ENCODE measurements at places on chromosomes 2 and 18.

DNA sequence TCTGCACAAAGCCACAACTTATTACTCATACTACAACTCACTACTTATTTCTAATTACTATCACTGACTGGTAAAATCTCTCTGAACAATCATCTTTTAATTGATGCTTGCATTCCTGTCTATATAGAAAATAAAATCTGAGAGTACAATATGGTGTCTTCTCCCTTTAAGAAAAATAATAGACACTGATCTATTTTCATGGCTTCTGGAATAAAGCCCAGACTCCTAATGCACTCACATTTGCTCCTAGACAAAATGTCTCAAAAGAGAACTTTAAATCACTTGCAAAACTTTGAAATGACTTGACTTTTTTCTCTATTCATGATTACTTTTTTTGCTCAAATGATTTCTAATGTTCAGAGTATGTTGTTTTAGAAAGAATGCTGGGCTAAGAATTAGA lies 28.7 kb downstream of the ESCO1 start:
- no peak for DNase-seq

- DNase-seq = no peak
Measured at GRCh38 chr18:75167759-75168618, 41.0 kb downstream of the PTGR3 start.

GRCh38 chr2:113157897-113158753 lies 15.6 kb upstream of the PSD4 start:
- DNase-seq = no peak

DNA sequence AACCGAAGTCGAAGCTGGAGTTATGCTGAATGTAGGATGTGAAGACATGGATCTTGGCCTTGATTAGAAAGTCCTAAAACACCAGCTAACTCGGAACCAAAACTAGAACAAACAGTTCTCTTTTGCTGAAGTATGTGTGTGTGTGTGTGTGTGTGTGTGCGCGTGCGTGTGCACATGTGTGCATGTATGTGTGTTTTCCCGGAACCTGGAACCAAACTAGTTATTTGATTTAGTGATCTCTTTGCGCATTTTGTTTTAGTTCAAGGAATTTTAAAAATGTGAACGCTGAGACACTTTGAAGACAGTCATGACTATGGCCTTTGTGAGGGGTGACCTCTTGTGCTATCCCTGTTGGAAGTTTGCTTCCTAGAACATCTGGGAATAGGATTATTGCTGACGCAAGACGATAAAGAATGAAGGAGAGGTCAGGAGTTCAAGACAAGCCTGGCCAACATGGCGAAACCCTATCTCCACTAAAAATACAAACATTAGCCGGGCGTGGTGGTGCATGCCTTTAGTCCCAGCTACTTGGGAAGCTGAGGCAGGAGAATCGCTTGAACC lies 23.8 kb downstream of the FHL2 start:
- no peak for DNase-seq

DNA sequence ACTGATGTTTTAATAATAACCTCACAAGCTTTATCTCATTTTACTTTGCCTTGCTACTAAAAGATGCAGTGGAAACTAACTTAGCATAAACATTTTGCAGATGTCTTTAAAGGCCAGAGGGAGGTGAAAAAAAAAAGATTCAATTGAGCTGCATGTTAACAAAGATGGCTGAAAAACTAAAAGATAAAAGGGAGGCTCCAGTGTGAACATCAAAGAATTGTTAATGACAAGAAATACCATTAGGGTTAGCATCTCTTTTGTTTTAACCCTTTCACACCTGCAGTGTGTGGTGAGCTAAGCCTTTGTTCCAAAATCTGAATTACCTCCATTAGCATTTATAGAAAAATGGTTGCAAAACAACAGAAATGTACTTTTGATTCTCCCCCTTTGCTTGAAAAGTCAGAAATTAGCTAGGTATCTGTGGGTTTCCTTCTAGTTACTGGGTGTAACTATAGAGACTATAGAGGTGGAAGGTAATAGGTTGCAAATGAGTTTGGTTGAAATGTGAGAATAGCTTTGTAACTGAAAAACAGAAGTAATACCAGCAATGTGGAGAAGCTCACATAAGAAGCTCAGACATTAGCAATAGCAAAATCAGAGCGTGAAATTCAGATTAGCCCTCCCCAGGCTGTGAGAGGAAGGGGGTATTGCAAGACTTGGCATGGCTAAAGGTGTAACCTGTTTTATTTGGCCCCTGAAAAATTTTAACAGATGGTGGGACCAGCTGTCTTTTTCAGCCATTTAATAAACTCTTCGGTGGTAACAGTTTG lies 34.8 kb upstream of the SP5 start:
- no peak for DNase-seq

- DNase-seq = no peak
Measured at GRCh38 chr2:172056293-172056692, 29.0 kb upstream of the DLX1 start.

DNA sequence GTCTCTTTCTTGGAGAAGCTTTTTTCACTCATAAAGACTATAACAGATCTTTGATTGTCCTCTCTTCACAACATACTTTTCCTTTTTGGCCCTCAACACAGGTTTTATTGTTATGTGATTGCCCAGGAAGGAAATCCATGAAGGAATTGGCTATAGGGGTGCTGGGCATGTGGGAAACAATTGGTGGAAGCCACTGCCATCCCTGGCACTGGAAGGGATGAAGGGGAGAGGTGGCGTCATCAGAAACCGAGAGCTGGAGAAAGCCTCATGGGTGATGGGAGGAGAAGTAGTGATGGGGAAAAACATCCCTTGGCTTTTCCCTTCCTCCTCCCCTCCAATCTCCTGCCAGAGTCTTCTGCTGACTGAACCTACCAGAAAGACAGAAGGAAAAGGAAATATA lies 106.2 kb downstream of the SPOPL start:
- no peak for DNase-seq

GRCh38 chr2:34848132-34848531 lies 1249.0 kb upstream of the FAM98A start:
- DNase-seq = no peak

DNA sequence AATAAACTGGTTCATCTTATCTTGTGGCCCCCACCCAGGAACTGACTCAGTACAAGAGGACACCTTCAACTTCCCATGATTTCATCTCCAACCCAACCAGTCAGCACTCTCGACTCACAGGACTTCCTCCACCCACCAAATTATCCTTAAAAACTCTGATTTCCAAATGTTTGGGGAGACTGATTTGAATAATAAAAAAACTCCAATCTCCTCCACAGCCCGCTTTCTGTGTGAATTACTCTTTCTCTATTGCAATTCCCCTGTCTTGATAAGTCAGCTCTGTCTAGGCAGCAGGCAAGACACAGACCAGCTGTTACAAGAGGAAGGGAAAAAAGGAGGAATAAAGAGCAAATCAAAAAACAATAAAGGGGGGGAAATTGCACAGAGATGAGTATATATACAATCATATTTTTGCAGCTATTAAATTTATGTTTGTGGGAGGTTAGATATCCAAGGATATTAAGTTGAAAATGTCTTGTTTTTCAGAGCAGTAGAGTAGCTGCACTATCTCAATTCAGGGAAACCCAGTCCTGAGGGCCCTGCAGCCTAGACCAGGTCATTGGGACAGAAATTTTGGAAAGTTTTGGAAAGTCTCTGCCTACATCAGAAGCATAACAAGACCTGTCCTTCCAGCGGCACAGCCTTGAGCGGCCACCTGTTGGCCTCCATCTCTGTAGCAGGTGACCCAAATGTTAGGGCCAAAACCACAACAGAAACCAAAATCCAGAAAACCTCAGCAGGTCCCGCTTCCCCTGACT lies 32.8 kb upstream of the SIGLEC15 start:
- no peak for DNase-seq

GRCh38 chr18:39841482-39842365 lies 2113.3 kb upstream of the PIK3C3 start:
- DNase-seq = no peak

Data from stimulated activated CD8-positive, alpha-beta memory T cell treated with anti-CD3 and anti-CD28 coated beads, Interleukin-7, amount 100 ng/mL, for 1 hour (primary cell).